Hepatocyte (in vitro differentiated cells): ENCODE measurements at places on chromosomes 12 and 14. TPM values are rescaled to one million over a fixed set of nuclear protein-coding genes. Genes with fewer than 3 reads are reported as not detected.

The CEP128 gene
- 1.4 and 2.7 TPM in 2 replicates for polyA plus RNA-seq

- H3K27me3 ChIP-seq = no peaks in the 10 kb centered on the region
- H3K27ac ChIP-seq = no peak overlapping the region
- H3K4me3 ChIP-seq = no peak overlapping the region
Measured at GRCh38 chr12:132127041-132127440, 17.1 kb downstream of the DDX51 start.

- H3K36me3 ChIP-seq = no peaks in the 10 kb centered on the region
- H3K27me3 ChIP-seq = peaks cover 39% of the 10 kb centered on the region
- no peaks in the 10 kb centered on the region for H3K4me1 ChIP-seq
- no peak for DNase-seq
- H3K4me3 ChIP-seq = peak overlapping the region; percentile 93
- H3K27ac ChIP-seq = peak overlapping the region; percentile 89
Measured at GRCh38 chr14:41606282-41606531, 469 bp upstream of the LRFN5 start.

DNA sequence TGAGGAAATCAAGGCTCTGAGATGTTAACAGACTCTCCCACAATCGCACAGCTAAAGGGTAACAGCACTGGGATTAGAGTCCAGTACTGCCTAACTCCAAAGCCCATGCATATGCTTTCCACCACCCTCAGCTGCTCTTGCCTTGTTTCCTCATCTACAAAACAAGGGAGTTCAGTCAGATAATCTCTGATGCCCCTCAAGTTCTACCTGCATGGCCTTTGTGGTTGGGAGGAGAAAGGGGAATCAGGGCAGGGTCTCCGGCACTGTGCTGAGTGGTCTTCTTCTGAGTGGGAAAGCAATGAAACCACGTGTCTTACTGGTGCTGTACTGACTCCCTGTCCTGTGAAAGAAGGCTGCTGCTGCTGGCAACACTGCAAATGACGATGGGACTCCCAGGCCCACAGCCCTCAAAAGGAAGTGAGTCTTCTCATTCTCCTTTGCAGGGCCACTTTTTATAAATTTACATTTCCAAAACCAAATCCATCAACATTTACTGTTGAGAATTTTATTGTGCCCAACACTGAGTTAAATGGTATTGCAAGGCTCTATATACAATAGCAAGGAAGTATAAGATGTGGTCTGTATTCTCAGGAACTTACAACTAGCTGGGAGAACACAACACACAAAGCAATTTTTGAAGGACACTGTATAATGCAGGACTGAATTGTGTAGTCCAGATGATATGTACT, 19.7 kb upstream of the DUSP16 start:
- no peak for DNase-seq
- H3K4me1 ChIP-seq = no peaks in the 10 kb centered on the region
- peak overlapping the region; percentile 21 for H3K27ac ChIP-seq
- no peaks in the 10 kb centered on the region for H3K27me3 ChIP-seq
